ENCODE measurements at places on chromosomes 2 and 18. TPM values are rescaled to one million over a fixed set of nuclear protein-coding genes. Genes with fewer than 3 reads are reported as not detected.

DNA sequence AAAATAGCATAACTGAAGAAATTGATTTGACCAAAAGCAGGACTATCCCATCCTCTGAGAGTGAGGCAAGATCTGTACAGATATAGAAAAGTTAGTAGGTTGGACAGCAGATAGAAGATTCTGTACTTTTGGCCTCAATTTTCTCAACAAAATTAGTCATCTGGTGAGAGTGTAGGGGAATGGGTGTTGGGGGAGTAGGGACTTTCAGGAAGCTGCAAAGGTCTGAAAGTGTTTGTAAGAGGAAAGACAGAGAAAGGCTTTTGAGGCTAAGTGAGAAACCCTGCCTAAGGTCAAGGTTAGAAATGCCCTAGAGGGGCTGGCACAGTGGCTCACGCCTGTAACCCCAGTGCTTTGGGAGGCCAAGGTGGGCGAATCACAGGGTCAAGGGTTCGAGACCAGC lies 40.3 kb downstream of the DAPL1 start:
- no peak for DNase-seq

Gene OR6B2
- total RNA-seq, result not detected

GRCh38 chr2:19232312-19232711 lies 126.1 kb downstream of the OSR1 start:
- DNase-seq, result no peak

Gene SPC25
- total RNA-seq, result 5.9 TPM

DNA sequence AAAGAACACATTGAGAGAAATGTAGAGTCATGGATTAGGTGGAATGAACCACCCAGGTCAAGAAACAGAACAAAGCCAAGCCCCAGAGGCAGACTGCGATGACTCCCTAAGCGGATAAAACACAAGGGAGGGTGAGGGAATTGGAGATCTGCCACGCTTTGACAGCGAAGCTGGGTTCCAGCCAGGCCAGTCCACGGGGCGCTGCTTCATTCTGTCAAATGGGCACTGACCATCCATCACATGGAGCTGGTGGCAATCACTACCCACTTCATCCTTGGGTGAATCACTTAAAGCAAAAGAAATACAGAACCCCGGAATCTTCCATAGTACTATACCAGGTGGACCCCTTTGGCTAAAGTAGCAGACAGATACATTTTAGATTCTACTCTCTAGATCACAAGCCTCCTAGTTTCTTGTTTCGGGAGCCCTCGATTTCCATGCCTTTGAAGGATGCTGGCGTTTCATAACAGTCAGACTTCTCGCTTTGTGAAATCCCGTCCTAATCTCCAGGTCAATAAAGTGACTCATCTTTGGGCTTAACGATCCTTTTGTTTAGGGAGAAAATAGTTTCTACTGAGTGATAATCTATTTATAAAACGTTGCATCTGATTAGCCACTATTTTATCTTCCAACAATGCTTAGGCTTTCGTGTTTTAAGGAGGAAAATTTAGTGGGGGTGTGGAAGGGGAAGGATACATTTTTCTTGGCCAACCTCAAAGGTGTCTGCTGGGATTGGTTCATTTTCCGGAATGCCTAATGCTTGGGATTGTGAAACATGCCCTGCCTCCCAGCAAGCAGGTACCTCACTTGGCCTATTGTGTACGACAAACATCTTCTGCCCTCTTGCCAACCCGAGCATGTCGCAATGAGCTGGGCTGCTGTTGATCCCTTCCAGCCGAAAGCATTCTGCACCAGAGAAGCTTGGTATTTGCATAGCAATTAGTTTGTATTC lies 44.1 kb upstream of the HDAC4 start:
- DNase-seq, result no peak
